ENCODE measurements at places on chromosomes 1 and 21.

DNA sequence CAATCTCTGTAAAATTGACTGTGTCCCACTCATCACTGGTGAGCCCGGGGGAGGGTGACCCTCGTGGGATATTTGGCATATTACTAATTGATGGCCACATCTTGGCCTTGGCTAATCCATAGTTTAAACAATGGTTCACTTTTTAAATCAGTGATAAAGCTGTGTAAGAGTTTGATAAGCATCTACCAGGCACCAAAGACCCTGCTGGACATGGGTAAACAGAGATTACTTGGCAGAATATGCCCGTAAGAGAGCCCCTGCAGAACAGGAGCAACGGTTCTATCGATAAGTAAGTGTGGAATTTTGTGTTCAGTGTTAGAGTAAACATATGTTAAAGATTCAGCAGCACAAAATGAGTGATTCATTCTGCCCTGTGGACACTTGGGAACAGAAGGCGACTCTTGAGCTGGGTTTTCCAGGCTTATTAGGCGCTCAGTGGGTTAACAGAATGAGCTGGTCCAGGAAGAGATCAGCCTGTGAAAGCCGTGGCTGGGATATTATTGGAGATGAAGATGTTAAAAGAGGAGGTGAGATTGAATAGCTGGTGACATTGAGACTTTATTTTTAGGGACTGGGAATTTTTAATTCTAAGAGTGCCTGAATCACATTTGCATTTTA is 55.9 kb downstream of the CNST start:
- no peak for DNase-seq

DNA sequence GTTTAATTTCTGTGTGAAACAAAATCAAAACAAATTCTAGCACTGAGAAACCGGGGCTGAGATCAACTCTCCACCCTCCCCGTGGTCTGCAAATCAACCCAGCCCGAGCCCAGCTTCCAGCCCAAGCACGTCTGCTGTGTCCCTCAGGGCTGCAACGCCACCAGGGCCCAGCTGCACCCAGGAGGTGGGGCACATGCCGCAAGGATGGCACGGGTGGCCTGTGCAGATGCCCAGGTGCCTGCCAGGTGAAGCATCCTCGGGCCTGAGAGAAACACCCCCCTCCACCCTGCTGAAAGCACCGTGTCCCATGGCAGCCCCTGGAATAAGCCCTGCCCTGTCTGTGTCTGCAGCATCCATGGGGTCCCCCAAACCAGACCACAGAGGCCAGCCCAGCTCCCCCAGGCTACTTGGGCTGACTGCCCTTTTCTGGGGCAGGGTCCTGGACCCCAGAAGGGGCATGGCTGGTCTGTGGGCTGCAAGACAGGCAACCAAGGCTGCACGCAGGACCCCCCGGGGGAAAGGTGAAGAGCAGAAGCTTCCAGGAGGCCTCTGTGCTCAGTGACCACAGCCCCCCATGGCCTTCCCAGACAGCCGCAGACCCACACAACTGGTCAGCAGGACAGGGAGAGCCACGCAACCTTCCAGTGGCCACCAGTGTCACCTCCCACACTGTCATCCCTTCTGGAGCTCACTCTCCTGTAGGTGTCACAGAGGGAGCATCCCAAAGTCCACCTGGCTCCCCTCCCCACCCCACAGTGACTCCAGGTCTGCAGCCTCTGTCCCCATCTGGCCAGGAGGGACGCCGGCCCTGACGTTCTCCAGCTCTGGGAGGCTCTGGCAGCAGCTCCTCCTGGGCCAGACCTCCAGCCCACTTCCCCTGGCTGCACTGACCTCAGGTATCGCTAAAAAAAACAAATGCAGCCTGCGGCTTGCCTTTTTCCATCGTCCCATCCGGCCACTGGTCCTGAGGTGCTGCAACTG is 7.7 kb downstream of the WNT9A start:
- no peak for DNase-seq

- no peak for DNase-seq
Measured at GRCh38 chr1:15152318-15153183, 996 bp upstream of the TMEM51 start.

DNA sequence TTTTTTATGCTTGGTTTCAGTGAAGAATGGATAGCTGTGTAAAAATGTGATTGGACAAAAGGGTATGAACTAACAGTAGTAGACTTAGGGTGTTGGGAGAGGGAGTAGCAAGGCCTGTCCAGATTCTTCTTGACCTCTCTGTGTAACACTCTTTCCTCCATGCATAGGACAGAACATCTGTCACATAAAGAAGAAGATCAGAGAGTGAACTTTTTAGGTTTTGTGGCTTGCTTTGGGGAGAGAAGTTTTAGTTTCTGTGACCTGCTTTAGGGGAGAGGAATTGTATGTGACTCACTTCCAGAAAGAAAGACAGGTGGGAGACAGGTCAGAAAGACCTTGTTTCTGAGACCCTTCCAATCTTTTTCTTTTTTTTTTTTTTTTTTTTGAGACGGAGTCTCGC is 27.3 kb upstream of the LRRC52 start:
- no peak for DNase-seq

GRCh38 chr21:33942426-33942825 is 26.8 kb upstream of the ATP5PO start:
- DNase-seq = no peak

GRCh38 chr1:230939806-230940489 is 38.7 kb downstream of the TTC13 start:
- DNase-seq = no peak

GRCh38 chr1:230026572-230026971 is 40.5 kb upstream of the GALNT2 start:
- DNase-seq = no peak

GRCh38 chr1:9807541-9807940 is 16.2 kb downstream of the CLSTN1 start:
- no peak for DNase-seq

GRCh38 chr1:59475737-59476136 is 178.8 kb downstream of the FGGY start:
- DNase-seq = no peak

Data from stimulated activated CD4-positive, alpha-beta T cell treated with anti-CD3 and anti-CD28 coated beads, Interleukin-1b, Interleukin-23, amount 100 ng/mL, for 1 hour (primary cell).